ENCODE measurements at places on chromosomes 5 and 9. TPM values are rescaled to one million over a fixed set of nuclear protein-coding genes. Genes with fewer than 3 reads are reported as not detected.

ATOSB gene
- total RNA-seq, result 24.3 TPM

ARSB gene
- 5.3 TPM for total RNA-seq

TLE1 gene
- 50.1 TPM for total RNA-seq

NPDC1 gene
- 9.4 TPM for total RNA-seq

CYLC2 gene
- total RNA-seq, result not detected

POLE3 gene
- total RNA-seq, result 53.7 TPM

SLIT3 gene
- 1.3 TPM for total RNA-seq

All from tracheal epithelial cell (primary cell).